ENCODE measurements at places on chromosomes 12 and 14.

GRCh38 chr14:93496856-93497741, 66.4 kb downstream of the UNC79 start:
- DNase-seq, result no peak

GRCh38 chr12:88544991-88545980, 35.0 kb downstream of the KITLG start:
- DNase-seq, result no peak

GRCh38 chr12:100201604-100202423, 1.2 kb downstream of the ACTR6 start:
- no peak for DNase-seq

GRCh38 chr14:80215756-80216581, 4.7 kb upstream of the DIO2 start:
- DNase-seq, result no peak

- DNase-seq, result no peak
These were observed 462.9 kb upstream of the USP15 start for GRCh38 chr12:61797266-61797665.

GRCh38 chr12:56001487-56002100, 4.5 kb downstream of the SUOX start:
- no peak for DNase-seq

GRCh38 chr12:85632390-85632789, 203.8 kb downstream of the RASSF9 start:
- no peak for DNase-seq

GRCh38 chr12:6133642-6134041, 9.2 kb upstream of the VWF start:
- no peak for DNase-seq

- no peak for DNase-seq
These were observed 913.6 kb downstream of the GALC start for GRCh38 chr14:87079416-87079815.

- no peak for DNase-seq
These were observed 10.5 kb upstream of the TMED2 start for GRCh38 chr12:123573870-123574269.

DNA sequence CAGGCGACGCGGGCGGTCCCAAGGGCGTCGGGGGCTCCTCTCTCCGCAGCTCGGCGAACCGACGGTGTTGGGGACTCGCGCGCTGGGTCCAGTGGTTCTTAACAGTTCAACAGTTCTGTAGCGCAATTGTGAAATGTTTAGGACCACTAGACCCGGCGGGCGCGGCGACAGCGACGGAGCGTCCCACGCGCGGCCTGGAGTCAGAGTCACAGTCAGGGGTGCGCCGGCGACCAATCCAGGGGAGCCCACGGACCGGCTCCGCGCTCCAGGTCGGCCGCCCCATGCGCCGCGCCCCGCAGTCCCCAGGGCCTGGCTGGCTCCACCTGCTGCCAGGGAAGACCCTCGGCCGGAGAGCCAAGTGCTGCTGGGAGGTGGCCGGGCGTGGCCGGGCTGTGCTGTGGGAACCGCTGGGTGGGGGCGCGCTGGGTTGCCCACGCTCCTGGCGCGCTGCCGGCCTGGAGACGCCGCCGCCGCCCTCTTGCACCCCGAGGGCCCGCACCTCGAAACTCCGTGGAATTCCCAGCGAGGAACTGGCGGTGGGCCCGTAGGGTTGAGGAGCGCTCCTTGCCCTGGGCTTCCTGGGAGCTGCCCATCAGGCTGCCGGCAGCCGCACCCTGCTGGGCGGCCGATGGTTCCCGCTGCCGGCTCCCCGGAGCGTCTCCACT, 20.9 kb upstream of the KIF26A start:
- DNase-seq, result no peak

GRCh38 chr14:101552786-101553231, 8.5 kb upstream of the DIO3 start:
- DNase-seq, result no peak

DNA sequence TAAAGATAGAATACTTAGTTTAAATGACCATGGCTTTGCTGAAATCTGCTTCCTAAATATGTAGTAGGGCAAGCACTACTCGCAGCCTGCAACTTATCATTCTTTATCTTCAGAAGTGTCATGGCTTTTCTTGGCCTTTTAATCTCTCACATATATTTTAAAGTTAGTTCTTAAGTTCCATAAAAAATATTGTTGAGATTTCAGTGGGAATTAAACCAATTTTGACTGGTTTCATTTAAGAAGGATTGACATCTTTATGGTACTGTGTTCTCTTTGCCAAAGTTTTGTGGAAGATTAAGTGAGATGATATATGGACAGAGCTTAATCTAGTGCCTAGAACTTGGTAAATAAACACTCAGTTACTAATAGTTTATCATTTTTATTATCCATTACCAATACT, 56.7 kb downstream of the KIAA0586 start:
- no peak for DNase-seq

GRCh38 chr12:75259143-75259542, 49.5 kb upstream of the KCNC2 start:
- no peak for DNase-seq

GRCh38 chr12:69163681-69164362, 75.5 kb upstream of the CPSF6 start:
- no peak for DNase-seq

- DNase-seq, result no peak
These were observed 4.9 kb downstream of the KRT83 start for GRCh38 chr12:52316290-52316689.

DNA sequence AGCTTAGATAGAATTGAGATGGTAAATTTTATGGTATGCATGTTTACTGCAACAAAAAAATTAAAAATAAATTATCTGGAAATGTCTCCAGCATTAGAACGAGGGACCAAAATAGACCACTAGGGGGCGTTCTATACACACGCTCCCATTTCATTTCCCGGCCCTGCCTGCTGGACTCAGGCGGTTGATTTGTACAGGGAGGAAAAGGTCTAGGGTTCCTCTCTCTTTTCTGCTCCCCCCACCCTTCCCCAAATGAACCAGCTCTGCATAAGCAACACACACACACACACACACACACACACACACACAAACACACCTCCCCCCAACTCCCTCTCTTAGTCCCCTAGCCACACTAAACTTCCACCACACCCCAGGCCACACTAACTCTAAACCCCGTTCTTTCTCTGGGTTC, 7.8 kb upstream of the DTX1 start:
- peak; percentile 28 for DNase-seq

GRCh38 chr12:115132905-115133304, 448.9 kb upstream of the TBX3 start:
- no peak for DNase-seq

DNA sequence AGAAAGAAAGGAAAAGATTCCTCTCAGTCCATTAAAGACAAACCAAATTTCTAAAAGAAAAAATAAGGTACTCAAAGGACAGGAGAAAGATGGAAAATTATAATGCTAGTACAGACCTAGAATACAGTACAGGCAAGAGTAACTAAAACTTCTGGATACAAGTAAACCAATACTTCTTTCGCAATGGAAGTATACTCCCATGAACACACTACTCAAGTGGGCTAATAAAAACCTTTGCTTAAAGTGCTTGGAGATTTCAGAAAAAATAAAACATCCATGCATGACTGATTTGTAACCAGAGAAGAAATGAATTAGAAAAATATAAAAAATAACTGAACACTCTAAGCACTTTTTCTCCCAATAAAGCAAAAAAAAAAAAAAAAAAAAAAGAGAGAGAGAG, 3.5 kb downstream of the ZBTB25 start:
- DNase-seq, result no peak

DNA sequence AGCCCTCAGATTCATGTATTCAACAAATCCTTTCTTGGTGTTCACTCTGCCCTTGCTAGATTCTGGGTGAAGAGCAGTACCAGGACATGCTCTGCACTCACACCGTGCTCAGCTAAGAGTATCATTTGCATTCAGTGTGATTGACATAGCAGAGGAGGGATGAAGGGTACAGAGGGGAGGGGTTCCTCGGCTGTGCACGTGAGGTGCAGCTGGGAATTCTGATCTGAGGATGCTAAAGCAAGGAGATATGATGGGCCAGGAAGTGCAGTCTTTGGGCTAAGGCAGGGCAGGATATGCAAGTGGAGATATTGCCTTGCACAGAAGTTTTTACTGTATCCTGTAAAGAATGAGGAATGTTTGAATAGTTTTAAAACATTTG, 108.6 kb downstream of the FGD4 start:
- DNase-seq, result no peak

DNA sequence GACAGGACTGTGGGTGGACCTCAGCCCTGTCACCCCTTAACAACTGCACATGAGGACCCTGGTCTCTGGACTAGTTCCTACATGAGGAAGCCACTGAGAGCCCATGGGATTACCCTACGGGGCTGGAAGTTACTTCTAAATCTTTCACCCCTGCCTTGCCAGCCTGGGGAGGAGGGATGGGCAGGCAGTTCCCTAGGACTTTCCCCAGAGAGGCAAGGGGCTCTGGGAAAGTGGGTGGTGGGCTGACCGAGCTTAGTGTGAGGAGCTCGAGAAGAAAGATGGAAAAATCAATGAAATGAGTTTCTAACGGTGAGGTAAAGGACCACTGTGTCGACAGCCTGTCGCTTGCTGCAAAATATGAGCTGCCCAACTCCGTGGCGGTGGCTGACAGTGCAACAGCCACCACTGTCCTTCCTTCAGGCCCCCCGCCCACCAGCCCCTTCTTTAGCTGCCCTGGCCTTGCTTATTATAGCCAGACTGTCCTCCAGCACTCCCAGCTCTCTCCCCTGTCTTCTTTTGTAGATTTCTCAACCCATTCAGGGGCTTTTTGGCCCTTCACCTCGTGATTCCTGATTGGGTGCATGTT, 5.0 kb downstream of the ZFHX2 start:
- DNase-seq, result no peak

Data from stimulated activated CD8-positive, alpha-beta memory T cell treated with anti-CD3 and anti-CD28 coated beads, Interleukin-2, amount 100 ng/mL, for 1 hour (primary cell).